ENCODE measurements at places on chromosomes 6 and 20.

DNA sequence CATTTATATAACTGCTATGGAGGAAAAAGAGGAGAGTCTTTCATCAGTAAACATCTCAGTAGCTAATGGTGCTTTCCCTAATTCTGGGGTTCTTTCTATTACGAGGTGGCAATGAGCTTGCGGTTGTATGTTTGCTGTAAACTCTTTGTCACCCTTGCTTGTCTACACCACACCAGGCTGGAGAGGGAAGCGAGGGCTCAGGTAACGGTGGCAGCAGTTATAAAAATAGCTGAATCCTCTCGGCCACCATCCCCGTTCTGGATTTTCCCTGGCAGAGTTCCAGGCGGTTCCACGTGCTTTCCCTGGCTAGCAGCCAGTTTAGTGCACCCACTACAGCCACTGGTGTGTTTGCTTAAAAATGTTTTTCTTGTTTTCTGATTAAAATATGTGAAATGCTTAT lies 39.0 kb downstream of the MAS1 start:
- peak; percentile 4 for DNase-seq

GRCh38 chr20:8133851-8134451 lies 1.9 kb downstream of the PLCB1 start:
- DNase-seq: no peak

- no peak for DNase-seq
Measured at GRCh38 chr6:33170176-33171015, 21.9 kb downstream of the COL11A2 start.

DNA sequence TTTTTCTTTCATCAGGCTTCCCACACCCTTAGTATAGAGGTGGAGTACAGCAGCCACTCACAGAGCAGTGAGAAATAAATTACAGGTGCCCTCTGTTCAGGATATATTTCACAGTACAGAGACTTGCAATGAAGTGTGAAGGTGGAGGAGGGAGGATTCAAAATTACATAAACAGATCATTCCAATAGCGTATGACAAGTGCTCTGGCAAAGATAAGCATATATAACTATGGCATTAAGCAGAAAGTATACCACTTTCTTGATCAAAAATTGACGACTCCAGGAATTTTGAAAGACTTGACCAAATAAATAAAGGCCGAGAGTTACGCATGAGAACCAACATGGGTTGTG lies 108.7 kb downstream of the GPX5 start:
- no peak for DNase-seq
